ENCODE measurements at places on chromosomes 12 and 14.

GRCh38 chr12:121866331-121866730 is 7.7 kb upstream of the HPD start:
- no peak for DNase-seq

GRCh38 chr14:89303456-89304435 is 113.3 kb downstream of the FOXN3 start:
- DNase-seq = no peak

GRCh38 chr12:76811976-76812375 is 48.1 kb downstream of the ZDHHC17 start:
- no peak for DNase-seq

DNA sequence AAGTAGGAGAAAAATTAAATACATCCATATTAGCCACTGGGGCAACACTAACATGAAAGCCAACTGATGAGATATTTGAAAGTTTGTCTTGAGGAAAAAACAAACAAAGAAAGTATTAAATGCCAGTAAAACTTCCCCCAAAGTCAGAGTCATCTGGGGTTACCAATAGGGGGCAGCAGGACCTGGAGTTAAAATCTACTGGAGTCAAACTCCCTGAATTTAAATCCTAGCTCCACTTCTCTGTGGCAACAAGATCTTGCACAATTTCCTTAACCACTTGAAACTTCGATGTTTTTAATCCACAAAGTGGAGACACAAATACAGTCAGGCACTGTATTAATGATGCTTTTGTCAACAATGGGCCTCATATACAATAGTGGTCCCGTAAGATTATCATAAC is 14.4 kb downstream of the PLEKHG7 start:
- DNase-seq = no peak

- peak; percentile 61 for DNase-seq
Measured at GRCh38 chr12:46303039-46303666, 34.3 kb upstream of the SLC38A1 start.

DNA sequence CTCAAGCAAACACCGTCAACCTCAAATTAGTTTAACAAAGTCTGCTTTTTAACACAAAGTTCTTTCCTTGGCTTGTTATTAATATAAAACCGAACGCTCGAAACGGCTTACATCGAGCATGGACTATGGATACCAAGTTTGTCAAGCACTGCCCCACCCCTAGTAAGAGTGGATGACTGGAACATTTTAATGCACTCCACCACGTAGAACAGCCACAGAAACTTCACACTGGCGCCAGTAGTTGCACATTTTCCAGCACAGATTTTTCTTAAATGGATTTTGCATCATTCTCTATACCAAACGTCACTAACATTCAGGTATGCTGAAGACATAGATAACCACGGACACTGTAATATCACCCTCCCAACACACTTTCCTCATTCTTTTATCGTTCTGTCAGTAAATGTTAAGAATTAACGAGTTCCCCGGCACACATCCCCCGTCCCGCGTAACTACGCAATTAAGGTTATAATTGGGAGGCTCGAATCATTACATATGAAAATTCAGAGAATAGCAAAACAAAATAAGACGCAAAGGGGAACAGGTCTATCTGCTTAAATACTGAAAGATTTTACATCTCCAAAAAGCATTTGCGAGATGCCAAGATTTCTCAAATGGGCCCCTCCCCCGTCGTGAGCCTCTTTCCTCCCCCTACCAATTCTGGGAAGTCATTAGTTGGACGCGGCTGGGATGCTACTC is 990 bp downstream of the FERMT2 start:
- no peak for DNase-seq

- DNase-seq = no peak
Measured at GRCh38 chr12:122909442-122910288, 13.7 kb upstream of the VPS37B start.

GRCh38 chr14:103846543-103847450 is 578 bp downstream of the PPP1R13B start:
- DNase-seq = peak; percentile 8

- DNase-seq = no peak
Measured at GRCh38 chr14:77657280-77657679, 40.8 kb upstream of the SPTLC2 start.

GRCh38 chr14:26255213-26255612 is 342.6 kb downstream of the NOVA1 start:
- DNase-seq = no peak

- peak; percentile 46 for DNase-seq
Measured at GRCh38 chr14:73829526-73830431, 21.9 kb upstream of the PTGR2 start.

- no peak for DNase-seq
Measured at GRCh38 chr14:68459480-68460136, 333.3 kb downstream of the ZFP36L1 start.

DNA sequence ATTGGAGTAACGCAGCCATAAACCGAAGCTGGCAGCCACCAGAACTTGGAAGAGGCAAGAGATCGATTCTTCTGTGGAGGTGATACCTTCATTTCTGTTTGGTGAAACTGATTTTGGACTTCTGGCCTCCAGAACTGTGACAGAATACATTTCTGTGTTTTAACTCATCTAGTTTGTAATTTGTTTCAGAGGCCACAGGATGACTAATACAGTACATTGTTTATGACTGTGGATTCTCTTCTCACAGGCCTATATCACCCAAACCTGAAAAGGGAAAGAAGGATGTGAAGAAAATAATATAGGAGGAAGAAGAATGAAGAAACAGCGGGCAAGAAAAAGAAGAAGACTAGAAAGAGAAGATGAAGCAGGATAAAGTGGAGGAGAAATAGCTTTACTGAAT is 263.8 kb upstream of the DIO2 start:
- DNase-seq = no peak

DNA sequence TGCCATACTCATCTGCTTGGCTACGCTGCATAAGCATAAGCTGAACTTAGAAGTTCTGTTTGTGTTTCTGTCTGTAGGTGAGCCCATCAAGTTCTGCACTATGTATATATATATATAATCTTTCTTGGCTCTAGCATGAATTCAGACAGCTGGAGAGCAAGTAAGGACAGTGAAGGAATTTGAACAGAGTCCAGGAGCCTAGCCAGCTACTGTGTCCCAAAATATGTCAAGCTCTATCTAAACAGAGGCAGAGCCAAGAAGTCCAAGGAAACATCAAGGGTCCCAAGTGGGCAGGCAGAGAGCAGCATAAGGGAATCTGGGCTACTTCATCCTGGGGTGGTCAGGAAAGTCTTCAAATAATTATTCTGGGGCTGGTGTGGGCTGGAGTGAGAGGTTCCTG is 118.5 kb upstream of the NPAS3 start:
- DNase-seq = no peak

DNA sequence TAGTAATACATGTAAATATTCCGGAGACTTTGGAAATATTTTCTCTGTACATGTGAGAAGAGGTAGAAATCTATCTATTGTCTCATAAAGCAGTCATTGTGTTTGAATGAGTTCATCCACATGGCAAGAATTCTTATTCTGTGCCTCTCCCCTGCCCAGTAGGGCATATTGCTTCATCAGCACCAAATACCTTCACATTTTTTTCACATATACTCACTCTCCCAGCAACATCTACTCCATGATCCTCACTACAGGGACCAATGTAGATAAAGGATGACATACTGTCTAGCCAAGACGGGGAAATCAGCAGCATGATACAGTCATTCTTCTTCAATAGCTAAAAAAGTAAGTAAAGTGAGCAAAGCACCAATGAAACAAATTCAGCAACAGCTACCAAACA is 1.3 kb upstream of the TAS2R14 start:
- no peak for DNase-seq

- no peak for DNase-seq
Measured at GRCh38 chr12:50715174-50715573, 48.7 kb upstream of the ATF1 start.

DNA sequence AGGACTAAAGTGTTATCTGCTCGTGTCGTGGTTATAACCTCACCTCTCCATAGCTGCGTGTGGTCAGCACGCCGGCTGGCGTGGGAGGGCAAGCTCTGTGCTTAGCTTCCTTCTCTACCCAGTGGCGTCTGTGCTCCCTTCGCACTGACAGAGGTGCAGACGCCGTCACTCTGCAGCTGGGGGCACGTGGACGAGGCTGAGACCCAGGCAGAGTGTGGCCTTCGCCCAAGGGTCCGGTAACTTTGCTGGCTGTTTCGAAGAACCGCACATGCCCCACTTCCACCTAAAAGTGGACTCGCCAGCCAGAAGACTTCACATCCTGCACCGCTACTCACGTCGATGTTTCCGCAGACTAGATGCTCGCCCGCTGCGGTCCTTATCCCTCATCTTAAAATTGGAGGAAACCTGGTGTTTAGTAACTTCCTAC is 35.9 kb upstream of the DYNC1H1 start:
- DNase-seq = no peak

GRCh38 chr12:102479939-102480338 is 424 bp downstream of the IGF1 start:
- DNase-seq = no peak

DNA sequence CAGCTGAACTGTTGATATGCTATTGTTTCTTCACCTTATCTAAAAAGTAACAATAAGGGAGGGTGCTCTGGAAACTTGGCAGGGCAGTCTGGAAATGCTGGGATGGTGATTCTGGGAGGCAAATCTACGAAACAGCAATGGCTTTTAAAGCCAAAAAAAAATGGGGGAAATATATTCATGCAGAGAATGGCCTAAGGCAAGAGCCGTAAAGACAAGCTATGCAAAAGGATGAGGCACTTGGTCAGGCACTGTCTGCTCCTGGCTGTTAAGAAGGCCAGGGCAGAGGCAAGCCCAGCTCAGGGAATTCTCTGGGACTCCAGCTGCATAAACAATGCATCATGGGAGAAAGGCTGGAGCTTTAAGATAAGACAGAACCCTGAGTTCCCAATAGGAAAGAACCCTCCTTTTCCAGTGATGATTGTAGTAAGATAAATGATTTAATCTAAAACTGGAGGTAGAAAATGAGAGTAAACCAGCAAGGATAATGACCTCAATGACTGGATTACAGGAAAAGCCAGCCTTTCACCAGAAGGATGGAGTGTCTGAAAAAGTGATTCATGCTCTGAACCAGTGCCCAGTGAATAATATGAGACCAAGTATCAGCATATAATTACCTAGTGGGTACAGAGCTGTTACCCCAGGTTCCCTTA is 46.0 kb downstream of the ITPR2 start:
- no peak for DNase-seq

- DNase-seq = no peak
Measured at GRCh38 chr14:67941456-67942018, 122.0 kb downstream of the RAD51B start.

- DNase-seq = no peak
Measured at GRCh38 chr12:66170606-66171005, 810 bp upstream of the TMBIM4 start.

- DNase-seq = peak; percentile 40
Measured at GRCh38 chr14:39431416-39432178, 636 bp downstream of the FBXO33 start.

GRCh38 chr12:94187361-94187760 is 39.0 kb downstream of the PLXNC1 start:
- DNase-seq = no peak

DNA sequence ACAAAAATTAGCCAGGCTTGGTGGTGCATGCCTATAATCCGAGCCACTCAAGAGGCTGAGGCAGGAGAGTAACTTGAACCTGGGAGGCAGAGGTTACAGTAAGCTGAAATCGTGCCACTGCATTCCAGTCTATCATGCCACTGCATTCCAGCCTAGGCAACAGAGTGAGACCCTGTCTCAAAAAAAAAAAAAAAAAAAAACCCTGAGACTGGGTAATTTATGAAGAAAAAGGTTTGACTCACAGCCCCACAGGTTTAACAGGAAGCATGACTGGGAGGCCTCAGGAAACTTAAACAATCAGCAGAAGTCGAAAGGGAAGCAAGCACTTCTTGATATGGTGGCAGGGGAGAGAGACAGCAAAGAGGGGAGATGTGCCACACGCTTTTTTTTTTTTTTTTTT is 123.2 kb downstream of the GXYLT1 start:
- no peak for DNase-seq

DNA sequence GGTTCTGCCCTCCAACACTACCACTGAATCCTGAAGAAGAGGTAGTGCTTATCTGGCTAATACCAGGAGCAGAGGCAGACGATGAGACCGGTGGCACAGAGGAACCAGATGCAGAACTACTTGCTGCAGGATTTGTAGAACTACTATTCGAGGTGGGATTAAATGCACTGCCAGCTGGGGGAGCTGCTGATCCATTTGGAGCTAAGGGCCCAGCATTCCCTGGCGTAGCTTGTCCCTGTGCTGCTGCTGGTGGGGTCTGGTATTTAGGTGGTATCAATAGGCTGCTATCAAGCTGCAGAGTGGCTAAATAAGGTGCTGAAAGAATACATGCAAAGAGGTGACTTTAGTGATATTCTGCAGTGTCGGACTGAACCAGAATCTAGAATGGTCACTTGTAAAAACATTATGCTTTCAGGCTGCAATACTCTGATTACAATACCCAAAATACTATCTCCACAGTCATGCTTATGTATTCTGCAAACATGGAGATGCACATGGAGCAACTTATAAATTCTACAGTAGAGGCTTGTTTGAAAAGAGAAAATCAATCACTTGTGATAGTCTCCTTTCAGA is 294.2 kb downstream of the MED13L start:
- no peak for DNase-seq

GRCh38 chr14:95189367-95190132 is 32.2 kb upstream of the DICER1 start:
- no peak for DNase-seq

DNA sequence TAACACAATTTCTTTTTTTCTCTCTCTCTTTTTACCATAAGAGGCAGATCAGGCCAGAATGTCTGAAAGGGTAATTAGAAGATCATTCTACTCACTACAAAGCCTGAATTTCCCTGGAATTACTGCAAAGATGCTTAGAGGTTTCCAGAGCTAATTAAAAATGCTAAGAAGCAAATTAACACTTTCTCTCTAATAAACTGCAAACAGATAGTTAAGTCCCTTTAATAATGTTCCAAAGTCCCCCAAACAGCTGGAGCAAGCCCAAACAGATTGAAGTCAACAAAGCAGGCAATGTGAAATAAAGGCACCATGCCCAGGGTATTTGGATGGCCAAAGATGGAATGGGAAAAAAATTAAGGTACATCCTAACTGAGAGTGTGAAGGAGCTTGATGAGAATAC is 208.8 kb upstream of the LRFN5 start:
- DNase-seq = no peak

GRCh38 chr14:68866991-68867533 is 74.2 kb upstream of the ZFP36L1 start:
- DNase-seq = no peak

- DNase-seq = no peak
Measured at GRCh38 chr12:57750561-57751431, 1.3 kb downstream of the CDK4 start.

- DNase-seq = no peak
Measured at GRCh38 chr14:33433396-33433795, 494.7 kb downstream of the NPAS3 start.
